ENCODE measurements at places on chromosomes 13 and 19.

DNA sequence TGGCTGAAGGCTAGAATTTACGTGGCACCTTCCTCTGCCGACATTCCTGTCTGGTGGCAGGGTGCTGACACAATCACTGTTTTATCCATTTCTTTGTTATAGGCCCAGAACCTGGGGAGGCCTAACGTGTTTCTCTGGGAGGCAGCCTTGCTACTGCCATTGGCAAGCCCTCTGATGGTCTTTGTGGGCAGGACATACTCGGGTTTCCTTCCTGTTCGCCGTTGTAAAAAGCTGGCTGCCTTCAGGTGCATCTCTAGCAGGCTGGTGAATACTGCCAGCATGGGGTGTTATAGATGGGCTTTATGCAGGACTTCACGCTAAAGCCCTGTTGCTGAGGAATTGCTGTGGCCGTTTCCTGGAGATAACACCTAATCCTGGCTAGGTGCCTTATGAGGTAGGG is 28.1 kb downstream of the B3GLCT start:
- no peak for DNase-seq

DNA sequence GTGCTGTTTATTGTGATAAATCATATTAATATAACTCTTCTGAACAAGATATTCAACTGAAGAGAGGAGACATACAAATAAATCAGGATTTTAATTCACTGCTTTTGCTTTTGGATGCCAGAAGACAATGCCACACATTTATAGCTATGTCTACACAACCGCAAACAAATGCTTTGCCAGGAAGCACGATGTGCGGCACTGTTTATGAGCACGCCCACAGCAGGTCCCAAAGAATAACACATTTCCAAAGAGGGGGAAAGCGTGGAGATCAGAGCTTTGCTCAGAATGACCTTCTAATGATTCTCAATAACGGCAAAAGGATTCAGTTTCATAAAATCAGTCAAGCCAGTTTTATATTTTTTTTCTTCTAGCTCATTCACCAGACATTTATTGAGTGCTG is 16.7 kb downstream of the FAM216B start:
- no peak for DNase-seq

- no peak for DNase-seq
These were observed 2.8 kb downstream of the GSX1 start for GRCh38 chr13:27794921-27795717.

DNA sequence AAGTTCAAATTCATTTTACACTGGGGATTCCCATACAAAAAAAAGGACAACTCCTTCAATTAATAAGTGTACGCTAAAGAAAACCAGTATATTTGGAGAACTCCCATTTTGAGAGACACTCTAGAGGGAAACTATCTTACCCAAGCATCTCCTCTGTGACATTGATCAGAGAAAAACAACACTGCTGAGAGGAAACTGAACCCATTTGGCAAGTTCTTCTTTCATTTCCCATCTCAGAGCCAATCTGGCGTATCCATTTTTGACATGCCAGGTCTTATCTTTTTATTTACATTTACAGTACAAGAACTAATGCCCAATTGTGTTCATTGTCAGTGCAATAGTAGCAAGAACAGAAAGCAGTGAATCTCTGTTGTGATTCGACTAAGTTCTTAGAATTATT is 30.1 kb downstream of the LIG4 start:
- DNase-seq, result no peak

DNA sequence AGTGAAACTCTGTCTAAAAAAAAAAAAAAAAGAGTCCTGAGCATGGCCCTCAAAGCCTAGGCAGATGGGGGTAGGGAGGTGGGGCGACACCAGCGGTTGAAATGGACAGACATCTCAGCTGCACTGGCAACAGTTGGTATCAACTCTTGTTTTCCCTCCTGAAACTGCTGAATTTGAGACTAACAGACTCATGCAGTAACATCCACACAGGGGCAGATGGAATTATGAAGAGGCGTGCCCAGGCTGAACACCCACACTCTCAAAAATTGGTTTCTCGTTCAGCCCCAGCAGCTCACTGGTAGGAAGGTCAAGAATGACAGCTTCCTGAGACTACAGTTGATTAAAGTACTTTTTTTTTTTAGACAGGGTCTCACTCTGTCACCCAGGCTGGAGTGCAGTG is 24.1 kb downstream of the PBX4 start:
- no peak for DNase-seq

DNA sequence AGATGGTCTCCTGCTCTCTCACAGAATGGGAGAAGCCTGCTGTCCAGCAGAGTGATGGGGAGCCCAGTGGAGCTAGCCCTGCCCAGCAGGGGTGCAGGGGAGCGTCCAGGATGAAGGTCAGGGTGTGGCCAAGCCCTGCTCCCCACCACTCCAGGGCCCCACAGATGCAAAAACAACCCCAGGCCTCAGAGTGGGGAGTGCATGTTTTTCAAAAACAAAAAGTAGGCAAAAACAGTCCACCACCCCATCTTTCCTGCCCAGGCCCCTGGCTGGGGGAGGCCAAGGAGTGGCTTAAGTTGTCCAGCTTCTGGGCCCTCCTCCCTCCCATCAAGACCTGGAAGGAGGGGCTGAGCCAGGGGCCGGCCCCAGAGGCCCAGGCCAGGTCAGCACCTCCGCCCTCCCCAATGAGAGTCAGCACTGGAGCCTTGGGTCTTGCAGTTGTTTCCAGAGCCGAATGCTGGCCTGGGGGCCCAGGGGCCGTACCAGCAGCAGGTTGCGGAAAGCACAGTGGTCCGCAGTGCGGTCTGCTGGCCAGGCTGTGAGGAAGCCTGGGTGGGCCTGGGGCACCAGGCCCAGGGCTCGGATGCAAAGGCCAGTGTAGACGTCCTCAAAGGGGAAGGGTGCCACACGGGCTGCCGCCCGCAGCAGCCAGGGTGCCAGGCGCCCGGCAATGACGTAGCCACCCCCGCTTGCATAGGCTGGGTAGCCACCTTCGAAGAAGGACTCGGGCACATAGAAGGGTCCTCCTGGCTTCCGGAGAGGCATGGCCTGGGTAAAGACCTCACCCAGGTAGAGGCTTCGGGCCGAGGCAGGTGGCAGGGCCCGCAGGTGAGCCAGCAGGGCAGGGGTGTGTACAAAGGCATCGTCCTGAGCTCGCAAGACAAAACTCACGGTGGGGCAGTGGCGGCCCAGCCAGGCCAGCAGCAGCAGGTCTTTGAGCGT is 1.7 kb downstream of the B3GNT8 start:
- DNase-seq, result no peak

GRCh38 chr19:18157465-18158063 is 4.6 kb downstream of the PIK3R2 start:
- peak; percentile 80 for DNase-seq

- no peak for DNase-seq
These were observed 3.3 kb upstream of the GPR183 start for GRCh38 chr13:99310382-99311031.

DNA sequence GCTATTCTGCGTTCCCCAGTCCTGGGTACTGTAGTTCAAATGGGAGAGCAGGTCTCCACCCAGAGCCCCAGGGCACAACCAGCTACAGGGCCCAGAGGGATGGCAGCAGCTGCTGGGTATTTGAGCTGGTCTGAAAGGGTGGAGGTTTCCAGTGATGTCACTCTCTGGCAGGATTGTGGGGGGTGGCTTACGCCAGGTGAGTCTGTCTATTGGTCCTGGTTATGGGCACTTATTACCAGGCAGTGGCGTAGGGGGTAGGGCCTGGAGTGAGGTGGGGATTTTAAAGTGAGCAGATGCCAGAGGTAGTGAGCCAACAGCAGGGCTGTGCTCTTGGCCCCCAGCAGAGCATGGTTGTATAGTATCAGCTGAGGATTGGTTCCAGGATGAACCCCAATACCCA is 6.2 kb downstream of the RPS19 start:
- DNase-seq, result no peak

DNA sequence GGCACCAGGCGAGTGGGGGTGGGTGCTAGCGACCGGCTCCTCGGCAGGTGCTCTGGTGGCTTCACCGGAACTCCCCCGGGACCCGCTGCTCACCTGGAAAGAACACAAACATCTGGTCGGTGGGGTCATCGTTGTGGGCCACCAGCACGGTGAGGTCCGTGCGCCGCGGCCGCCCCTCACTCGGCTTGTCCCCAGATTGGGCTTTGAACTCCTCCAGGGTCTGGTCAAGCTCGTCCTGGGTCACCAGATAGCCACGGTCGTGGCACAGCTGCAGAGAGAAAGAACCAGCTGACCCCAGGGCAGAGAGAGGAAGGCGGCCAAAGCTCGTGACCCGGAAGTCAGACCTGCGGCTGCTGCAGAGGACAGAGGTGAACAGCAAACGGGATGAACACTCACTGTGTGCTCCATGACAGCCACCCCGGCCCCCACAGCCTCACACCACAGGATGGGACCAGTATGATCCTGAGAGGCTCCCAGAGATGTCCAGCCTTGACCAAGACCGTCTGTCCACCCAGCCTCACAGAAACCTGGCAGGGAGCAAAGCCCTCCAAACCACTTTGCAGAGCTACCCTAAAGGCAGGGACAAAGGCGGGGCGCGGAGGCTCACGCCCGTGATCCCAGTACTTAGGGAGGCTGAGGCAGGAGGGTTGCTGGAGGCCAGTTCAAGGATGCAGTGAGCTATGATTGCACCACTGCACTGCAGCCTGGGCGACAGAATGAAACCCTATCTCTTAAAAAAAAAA is 1.2 kb downstream of the POLR2E start:
- no peak for DNase-seq

- DNase-seq, result no peak
These were observed 50.9 kb downstream of the CCDC70 start for GRCh38 chr13:51912511-51913225.

DNA sequence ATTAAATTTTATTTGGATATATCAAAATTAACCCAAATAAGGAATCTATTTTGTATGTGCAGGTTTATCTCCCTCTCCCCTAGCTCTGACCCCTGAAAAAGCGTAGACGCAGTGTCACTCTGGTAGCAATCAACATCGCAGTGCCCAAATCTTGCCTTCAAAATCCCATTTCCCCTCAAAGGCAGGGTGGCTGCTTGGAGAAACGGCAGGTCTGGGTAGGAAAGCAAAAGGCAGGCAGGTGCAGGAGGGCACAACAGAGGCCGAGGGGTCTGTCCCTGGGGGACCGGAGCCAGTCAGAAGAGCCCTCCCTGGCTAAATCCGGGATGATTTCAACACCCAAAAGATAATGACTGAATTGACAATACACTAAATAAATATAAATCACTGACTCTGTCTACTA is 41.9 kb downstream of the NAXD start:
- DNase-seq, result no peak

- no peak for DNase-seq
These were observed 123.6 kb downstream of the PCDH9 start for GRCh38 chr13:67106502-67107057.

DNA sequence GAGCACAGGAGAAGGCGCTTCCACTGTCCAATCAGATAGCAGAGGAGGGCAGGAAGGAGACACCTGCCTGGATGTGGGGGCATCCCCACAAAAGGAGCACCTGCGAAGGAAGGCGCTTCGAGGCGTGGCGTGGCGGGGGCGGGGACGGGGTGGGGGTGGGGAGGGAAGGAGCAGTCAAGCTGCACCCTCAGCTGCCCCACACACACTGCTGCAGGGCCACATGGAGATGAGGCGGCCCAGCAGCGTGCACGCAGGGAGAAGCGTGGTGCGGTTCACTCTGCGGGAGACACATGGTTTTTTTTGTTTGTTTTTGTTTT is 21.4 kb downstream of the ANKRD27 start:
- no peak for DNase-seq

- DNase-seq, result peak; percentile 17
These were observed 4.3 kb downstream of the CD37 start for GRCh38 chr19:49339301-49340068.

- DNase-seq, result peak; percentile 19
These were observed 171.8 kb downstream of the STK24 start for GRCh38 chr13:98405107-98405571.

DNA sequence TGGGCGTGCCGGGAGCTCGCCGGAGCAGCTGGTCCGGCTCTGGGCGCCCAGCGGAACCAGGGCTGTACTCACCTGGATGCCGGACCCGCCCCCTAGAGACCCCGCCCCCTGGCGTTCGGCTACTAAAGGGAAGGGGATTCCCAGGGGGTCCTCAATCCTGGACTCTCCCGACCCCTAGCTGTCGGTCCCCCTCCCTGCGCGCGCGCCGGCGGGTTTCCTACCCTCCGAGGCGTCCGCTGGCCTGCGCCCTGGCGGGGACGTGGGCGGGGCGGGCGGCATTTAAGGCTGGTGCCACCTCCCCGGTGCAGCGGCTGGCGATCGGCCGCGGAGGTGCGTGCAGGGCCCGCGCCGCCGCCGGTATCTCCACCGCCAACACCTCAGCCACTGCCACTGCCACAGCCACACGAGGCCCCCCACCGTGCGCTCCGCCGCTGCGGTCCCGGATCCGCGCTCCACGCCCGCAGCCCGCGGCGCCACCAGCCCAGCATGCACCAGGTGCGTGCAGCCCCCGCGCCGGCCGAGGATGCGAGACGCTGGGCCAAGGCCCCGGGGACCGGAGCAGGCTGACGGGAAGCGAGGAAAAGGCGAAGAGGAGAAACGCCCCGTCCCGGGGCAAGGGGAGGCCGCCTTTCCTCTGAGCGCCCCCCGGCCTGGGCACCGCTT is at the start of gene ATP12A:
Gene ATP12A, plus strand, starts transcription at position 151 of the 663 bp plus-strand sequence. Its CDS starts 336 bp downstream, at position 487.
- no peak for DNase-seq

- DNase-seq, result no peak
These were observed 4.9 kb upstream of the ZSWIM4 start for GRCh38 chr19:13790354-13790753.

- DNase-seq, result peak; percentile 30
These were observed 82.1 kb downstream of the ZAR1L start for GRCh38 chr13:32233062-32233461.

- DNase-seq, result peak; percentile 70
These were observed 53.2 kb downstream of the GPR12 start for GRCh38 chr13:26707122-26708006.

- no peak for DNase-seq
These were observed 122.8 kb downstream of the CRYL1 start for GRCh38 chr13:20402881-20403280.

DNA sequence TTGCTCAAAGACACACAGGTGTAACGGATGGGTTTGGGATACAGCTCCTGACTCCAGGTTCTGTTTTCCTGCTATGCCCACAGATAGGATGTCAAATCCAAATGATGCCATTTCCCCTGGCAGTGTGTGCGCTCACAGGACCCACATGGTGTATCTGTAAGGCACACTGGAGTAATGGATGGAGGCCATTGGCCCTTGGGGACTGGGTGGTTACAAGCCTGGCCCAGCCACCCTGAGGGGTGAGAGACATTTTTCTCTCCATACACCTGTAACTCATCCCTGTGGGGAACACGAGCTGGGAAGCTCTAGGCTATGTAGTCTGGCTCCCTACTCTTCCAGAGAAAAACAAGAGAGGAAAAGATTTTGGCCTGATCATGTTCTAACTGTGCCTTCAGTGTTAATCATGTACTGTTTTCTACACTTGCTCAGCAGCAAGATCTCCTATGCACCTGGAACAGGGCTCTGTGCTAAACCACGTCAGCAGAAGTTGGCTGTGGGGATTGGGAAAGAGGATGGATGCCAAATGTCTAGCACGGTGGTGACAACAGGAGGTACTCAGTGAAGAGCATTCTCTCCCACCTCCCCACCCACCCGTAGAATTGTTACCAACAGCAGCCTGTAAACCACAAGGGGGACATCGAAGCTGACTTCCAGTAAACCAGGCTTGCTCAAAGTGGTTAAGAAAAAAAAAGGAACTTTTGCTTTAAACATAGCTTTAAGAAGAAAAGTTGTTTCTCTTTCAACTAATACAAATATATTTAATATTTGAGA is 237.0 kb downstream of the LACC1 start:
- DNase-seq, result no peak
